ENCODE measurements at places on chromosomes 5 and 9. TPM values are rescaled to one million over a fixed set of nuclear protein-coding genes. Genes with fewer than 3 reads are reported as not detected.

DNA sequence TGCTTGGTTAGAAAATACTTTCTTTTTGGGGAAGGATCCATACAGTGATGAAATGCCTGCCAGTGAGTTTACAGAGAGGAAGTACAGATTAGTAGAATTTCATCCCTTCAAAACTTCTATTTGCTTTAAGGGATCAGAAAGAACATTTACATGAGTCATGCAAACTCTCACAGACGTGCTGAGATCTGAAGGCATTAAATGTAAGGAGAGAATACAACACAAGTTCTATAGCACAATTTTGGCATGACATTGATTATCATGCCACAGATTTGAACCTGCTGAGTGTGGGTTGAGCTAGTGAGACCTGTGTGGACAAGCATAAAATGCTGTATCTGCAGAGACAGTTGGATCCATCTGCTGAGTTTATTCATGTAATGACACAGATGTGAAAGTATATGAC is 613.6 kb upstream of the SEMA6A start:
- no peak for DNase-seq

DNA sequence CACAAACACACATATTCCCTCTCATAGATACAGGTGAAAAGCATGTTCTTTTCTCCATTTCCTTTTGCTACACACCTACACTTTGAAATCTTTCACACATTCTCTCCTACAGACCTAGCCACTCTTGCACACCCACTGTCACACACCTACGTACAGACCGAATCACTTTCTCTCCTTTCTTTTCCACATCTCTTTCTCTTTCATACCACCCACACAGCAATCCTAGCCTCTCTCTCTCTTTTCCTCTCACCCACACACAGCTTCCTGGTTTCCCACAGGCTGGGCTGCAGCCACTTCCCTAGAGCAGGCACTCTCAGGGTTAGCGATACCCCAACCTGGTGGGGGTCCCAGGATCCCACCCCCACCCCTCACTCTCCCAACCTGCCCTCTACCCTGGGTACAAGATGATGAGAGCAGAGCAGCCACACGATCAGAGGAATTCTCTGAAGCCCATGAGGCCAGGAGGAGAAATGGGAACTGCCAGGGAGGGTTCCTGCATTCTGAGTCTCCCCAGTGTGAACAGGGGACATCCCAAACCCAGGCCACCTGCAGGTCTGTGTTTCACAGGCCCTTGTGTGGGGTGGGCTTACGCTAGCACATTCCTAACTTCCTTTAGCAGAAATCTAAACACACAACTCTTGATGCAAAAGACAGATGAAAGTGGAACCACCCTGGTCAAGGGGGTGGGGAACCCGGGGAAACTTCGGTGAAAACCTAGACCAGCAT is 17.1 kb upstream of the SYNPO start:
- DNase-seq, result no peak

DNA sequence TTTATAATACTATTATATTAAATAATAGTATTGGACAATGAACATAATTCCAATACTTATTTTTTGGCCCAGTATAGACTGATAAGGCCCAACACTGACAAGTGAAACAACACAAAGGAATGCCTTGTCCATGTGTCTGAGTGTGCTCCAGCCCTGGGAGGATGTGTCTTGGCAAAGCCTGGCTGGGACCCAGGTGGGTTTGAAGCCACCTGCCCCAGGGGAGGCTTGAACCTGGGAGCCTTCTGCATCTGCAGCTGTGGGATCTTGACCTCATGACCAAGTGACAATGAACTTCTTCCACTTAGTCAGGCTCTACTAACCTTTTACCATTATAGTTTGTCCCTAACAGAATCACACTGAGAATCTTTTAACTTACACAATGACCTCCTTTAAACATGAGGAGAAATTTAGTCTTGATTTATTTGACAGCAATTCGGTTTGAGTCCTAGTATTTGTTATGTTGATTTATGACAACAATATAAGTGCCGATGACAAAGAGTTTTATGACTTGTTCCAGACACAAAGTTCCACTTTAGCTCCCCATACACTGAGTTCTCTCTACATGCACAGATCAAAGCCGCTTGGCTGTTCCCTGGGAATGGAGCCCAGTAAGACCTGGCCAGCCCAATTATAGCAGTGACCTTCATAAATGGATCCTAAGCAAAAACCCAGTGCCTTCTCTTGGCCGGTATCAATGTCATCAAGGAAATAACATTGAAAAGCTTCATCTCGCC is 294.5 kb downstream of the CTNND2 start:
- DNase-seq, result no peak

GRCh38 chr5:72234265-72234700 is 85.8 kb downstream of the MRPS27 start:
- DNase-seq, result peak; percentile 43

- no peak for DNase-seq
These were observed 546.3 kb downstream of the EBF1 start for GRCh38 chr5:158553195-158553961.

DNA sequence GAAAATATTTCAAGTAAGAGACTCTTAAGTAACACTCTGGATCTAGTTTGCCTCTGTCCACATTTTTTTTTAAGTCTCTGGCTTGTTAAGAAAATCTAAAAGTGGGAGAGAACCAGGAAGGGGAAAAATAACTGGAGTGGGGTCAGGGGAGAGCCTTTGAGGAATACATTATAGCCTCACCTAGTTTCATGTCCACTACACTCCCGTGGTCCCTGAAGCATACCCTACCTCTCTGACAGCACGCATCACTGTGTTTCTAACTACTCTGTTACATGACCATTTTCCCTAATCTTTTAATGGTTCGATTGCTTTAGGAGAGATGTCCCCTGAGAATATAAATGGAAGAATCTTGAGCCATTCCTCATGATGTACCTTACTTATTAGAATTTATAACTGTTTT is 318.3 kb downstream of the TMEM167A start:
- no peak for DNase-seq

DNA sequence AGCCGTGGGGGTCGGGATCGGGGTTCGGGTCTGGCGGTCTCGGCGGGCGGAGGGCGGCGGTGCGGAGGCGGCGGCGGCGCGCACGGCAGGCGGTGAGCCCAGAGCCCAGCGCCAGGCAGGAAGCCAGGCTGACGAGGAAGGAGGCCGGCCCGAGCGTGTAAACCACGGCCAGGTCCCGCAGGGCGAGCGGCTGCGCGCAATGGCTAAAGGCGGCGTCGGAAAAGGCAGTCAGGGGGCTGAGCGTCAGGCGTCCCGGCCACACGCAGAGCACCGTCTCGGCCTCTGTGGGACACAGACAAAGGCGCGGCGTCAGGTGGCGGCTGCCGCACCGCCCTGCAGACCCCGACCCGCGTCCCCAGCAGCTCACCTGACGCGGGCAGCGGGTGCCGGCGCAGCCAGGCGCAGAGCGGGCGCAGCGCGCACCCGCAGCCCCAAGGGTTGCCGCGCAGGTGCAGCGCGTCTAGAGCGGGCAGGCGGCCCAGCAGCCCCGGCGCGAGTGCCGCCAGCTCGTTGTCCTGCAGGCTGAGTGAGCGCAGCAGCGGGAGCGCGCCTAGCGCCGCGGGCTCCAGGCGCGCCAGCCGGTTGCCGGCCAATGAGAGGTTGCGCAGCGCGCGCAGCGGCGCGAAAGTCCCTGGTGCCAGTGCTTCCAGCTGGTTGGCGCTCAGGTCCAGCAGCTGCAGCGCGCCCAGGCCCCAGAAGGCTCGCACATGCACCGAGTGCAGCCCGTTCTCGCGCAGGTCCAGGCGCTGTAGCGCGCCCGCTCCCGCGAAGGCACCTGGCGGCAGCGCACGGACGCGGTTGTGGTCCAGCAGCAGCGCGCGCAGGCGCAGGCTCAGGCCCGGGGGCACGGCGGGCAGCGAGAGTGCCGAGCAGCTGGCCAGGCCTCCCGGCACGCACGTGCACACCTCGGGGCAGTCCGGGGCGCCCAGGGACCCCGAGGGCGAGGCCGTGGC is 671 bp downstream of the LRRC26 start:
- DNase-seq, result peak; percentile 89

GRCh38 chr9:2262386-2263071 is 247.4 kb downstream of the SMARCA2 start:
- DNase-seq, result no peak

DNA sequence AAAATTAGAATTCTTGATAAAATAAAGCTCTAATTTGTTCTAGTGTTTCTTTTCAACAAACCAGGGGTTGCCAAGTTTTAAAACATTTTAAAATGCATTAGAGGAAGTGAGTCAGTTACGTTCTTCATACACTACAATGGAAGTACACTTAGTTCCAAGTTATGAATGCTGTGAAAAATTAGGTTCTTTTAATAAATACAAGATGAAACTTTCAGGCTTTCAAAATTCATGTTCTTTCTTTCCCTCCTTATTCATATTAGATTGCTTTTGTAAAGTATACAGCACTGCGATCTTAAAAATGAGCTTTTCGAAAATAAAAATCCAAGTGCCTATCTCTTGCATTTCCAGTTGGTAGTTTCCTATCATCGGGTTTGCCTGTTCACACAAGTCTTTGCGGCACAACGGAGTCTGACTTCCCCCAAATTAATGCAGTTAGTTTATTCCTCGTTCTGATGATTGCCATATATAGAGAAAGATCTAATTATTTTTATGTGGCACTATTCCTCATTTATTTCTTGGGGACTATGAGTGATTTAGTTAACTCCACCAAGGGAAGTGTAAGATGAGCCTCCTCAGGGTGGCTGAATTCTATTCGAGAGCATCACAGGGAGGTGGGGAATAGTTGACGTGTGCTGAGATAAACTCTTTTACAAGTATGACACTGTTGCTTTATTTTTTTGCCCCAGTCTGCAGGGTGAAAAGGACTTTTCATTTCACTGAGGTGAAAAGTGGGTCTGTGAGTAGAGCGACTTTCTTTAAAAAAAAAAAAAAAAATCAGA is 238.2 kb downstream of the CD180 start:
- DNase-seq, result peak; percentile 27

DNA sequence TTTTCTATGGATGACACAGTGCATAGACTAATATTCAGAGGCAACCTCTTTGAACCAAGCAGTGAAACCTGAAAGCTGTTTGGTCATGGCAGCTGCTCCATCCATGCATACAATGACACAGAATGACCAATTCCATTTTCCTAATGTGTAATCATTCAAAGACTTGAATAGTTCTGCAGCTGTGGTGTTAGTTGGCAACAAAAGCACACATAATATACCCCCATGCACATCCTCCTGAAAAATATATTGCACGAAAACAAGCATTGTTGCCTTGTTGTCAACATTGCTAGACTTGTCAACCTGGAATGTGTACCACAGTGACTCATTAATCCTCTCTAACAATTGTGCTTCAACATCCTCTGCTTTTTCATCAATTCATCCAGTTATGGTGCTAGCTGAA is 71.0 kb upstream of the SEMA6A start:
- DNase-seq, result no peak

GRCh38 chr9:74570879-74571512 is 73.9 kb downstream of the RORB start:
- DNase-seq, result peak; percentile 61

The PCDHGB6 gene
- 8.1 TPM for total RNA-seq

The FBLL1 gene
- total RNA-seq, result 7.1 TPM

The TBC1D13 gene
- 19.1 TPM for total RNA-seq

The SCGB3A2 gene
- total RNA-seq, result 36.1 TPM

The TAF1L gene
- total RNA-seq, result 0.04 TPM

The PIP5KL1 gene
- total RNA-seq, result 13.4 TPM

The AGXT2 gene
- not detected for total RNA-seq

The KLHL9 gene
- total RNA-seq, result 22.1 TPM

The SREK1 gene
- total RNA-seq, result 66.4 TPM

The CCL28 gene
- 3.4 TPM for total RNA-seq

The TMOD1 gene
- 0.69 TPM for total RNA-seq

The ZNF483 gene
- total RNA-seq, result 84.5 TPM
